ENCODE measurements at places on chromosomes 2 and 18.

GRCh38 chr2:95667480-95667879 is 75.7 kb downstream of the TRIM43 start:
- DNase-seq: no peak

- DNase-seq: peak; percentile 34
These were observed 933.6 kb upstream of the FANCL start for GRCh38 chr2:59174536-59175243.

GRCh38 chr2:144801766-144802165 is 281.8 kb upstream of the ZEB2 start:
- peak; percentile 25 for DNase-seq

DNA sequence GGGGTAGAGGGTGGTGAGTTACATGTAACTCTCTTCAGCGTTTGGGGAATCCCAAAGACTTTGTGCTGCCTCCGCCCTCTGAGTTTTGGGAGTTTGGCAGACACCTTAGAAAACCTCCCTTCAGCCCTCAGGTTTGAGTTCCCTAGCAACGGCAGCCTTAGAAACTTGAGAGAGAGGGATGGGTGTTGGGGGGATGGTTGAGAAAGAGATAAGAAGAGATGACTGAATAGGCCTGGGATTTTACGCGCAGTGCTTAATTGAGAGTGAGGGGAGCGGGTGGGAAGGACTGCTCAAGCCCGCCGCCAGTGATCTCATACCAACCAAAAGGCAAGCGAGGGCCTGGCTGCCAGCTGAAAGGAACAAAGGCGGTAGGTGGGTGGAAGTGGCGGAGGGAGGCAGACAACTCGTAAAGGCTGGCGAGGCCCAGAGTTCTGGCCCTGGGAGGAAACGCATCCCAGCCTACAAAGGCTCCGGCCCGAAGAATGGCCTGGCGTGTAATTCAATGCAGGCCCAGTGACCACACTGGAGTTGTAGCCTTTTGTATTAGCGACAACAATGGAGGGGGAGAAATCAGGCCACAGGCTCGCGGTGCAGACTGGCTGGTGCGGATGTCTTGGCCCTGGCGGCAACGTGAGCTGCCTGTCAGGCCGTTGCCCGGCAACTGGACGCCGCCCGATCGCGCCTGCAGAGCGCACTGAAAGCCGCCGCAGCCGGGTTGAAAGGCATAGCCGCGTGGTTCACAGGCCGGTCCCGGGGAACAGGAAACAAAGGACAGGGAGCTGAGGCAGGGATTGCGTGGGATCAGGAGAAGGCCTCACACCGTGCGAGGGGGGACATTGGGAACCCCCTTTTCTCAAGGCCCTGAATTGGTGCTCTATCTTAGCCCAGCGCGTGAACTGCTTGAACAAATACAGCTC is 39.9 kb upstream of the DARS1 start:
- DNase-seq: peak; percentile 96

DNA sequence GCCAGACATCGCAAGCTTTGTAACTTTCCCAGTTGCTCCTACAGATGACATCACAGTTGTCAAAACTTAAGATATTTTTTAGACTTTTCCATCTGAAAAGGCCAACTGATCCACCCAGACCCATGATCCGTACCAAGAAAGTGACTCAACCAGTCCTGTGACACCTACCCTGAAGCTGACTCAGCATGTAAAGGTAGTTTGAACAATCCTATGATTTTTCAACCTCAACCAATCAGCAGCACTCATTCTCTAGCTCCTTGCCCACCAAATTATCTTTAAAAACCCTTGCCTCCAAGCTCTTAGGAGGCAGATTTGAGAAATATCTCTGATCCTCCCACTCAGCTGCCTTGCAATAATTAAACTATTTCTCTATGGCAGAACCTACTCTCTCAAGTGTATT is 1686.7 kb upstream of the LRRTM1 start:
- no peak for DNase-seq

- no peak for DNase-seq
These were observed 137.4 kb downstream of the SMAD7 start for GRCh38 chr18:48813321-48813720.

DNA sequence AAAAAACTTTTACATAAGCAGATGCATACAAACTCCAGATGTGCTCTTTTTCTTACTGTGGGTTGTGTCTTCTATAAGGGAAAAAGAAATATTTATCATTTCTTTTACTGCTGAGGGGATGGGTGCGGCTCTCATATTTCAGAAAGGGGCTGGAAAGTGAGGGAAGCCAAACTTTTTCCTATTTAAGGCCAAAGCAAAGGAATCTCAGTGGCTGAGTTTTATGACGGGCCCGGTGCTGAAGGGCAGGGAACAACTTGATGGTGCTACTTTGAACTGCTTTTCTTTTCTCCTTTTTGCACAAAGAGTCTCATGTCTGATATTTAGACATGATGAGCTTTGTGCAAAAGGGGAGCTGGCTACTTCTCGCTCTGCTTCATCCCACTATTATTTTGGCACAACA is at the start of gene COL3A1:
Gene COL3A1 (plus strand): TSS at position 210 of the 400 bp plus-strand sequence. CDS start 117 bp downstream, at position 327.
- peak; percentile 29 for DNase-seq

Measured in ELF-1 (cell line).